Esophagus mucosa (tissue), 1 donor: ENCODE measurements at places on chromosomes 2 and 18. TPM values are rescaled to one million over a fixed set of nuclear protein-coding genes. Genes with fewer than 3 reads are reported as not detected.

- ATAC-seq, result no peak
Observed at GRCh38 chr2:68203587-68203986, 45.9 kb downstream of the PNO1 start.

DNA sequence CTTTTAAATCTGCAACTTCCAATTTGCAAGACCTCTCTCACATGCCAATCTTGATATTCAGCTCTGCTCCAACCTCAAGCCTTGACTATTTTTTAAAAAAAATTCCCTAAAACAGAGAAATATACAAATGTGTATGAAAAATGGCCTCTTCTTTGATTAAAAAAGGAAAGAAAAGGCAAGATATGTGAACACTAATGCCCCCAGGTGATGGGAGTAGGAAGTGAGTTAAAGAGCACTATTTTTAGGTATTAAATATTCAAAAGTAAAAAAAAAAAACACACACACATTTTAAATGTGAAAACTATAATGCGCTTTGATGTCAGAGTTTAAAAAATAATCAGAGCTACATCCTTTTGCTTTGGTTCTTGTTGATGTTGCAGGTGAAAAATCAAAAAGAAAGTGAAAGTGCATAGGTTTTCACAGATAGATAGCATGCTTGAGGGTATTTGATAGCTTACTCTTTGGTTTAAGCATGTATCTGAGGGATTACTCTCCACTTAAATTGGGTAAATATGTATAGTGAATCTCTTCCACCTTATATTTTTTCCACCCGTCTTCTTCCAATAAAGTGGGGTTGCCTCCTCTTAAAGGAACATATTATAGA lies 406.0 kb upstream of the POU3F3 start:
- ATAC-seq, result no peak

DNA sequence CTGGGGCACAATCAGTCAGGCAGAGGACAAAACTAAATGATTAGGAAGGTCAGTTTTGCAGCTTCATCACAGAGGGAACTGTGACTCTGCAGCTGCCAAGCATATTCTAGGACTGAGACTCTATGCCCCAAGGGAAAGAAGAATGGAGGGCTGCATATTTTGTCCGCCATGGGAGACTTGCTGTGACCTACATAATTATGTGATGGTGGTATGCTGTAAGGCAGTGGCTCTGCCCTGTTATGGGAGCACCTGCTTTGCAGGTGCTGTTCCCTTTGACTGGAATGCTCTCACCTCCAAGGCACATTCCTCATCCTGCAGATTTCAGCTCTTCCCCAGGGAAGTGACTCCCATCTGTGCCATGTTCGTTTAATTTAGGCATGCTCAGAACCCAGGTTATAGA lies 261.9 kb upstream of the EPHA4 start:
- no peak for ATAC-seq

Gene APCDD1
- total RNA-seq, result 42.2 TPM

Gene ERBB4
- total RNA-seq, result 0.12 TPM
